ENCODE measurements at places on chromosomes 16 and 17.

GRCh38 chr17:41672153-41672552 lies 16.5 kb upstream of the EIF1 start:
- DNase-seq: no peak

DNA sequence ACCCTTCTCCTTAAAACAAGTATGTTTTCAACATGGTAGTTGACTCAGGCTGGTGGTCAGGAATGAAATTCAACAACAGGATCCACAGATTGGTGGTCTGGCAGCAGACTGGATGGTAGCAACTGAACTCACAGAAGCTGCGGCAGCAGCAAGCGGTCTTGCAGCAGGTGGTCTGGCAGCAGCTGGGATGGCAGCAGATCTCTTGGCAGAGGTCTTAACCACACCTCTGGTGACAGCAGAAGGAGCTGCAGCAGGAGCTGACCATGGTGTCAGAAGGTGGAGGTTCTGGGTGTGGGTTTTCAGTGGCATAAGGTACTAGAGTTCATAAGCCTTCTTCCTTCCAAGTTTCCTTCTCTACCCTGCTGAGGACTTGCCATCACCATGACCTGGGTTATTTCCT lies 2.2 kb upstream of the KRTAP4-1 start:
- DNase-seq: no peak

DNA sequence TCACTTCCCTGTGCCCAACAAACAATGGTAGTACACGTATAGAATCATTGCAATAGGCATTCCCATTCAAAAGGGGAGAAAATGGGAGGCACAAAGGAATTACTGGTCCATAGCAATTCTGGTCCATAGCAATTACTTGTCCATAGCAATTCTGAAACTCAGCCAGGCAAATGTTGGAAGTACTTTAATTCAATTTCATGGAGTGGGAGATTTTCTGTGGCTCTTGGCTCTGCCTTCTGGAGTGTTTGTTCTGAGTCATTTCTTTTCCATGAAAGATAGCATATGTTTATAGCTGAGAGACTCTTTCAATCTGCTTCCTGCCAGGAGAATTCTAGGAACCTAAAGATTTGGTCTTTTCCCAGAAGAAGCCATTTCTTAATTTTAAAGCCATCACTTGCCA lies 182.8 kb upstream of the ELAC2 start:
- no peak for DNase-seq

DNA sequence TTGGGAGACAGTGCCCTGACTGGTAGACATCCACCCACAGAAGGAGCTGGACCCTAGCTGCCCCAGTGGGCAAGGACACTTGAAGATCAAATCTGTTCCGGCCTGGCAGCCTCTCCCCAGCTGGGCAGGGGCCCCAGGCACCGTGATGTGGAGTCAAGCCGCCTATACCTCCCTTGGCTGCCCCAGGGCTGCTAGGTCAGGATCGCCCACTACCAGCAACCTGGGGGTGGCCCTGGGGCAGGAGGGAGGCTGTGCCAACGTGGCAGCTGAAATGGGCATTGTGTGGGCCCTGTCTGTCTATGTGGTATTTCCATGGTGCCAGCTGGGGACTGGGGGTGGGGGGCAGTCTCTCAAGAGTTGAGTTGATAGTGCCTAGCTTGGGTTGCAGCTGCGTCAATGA lies 941 bp downstream of the PDK2 start:
- DNase-seq: no peak

GRCh38 chr16:64238571-64238970 lies 883.3 kb downstream of the CDH11 start:
- DNase-seq: no peak

DNA sequence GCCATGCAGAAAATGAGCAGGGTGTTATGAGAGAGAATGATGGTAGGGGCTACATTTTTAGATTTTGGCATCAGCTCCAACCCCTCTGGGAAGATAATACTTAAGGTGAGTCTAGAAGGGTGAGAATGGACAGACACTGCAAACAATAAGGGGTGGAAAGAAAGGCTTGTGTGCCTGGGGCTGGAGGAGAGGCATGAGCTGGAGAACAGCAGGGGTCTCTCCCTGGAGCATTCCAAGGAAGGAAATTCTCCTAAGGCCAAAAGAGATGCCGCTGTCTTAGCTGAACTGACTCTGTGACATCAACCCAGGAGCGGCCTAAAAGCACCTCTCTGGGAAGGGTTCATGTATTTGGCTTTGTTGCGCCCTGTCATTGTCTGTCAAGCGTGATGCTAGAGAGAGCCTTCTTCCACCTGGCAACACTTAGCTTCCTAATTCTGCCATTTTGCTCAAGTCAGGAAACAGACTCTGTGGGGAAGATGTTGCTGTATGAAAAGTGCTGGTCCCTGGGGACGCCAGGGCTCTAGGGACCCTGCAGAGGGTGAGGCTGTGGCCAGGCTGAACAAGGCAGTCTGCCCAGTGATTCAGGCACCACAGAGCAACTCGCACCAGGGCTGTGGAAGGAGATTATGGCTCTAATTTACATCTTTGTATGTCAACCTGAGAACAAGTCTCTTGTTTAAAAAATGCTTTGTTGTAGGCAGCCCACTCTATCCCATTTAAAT lies 225.7 kb downstream of the CBLN1 start:
- no peak for DNase-seq

DNA sequence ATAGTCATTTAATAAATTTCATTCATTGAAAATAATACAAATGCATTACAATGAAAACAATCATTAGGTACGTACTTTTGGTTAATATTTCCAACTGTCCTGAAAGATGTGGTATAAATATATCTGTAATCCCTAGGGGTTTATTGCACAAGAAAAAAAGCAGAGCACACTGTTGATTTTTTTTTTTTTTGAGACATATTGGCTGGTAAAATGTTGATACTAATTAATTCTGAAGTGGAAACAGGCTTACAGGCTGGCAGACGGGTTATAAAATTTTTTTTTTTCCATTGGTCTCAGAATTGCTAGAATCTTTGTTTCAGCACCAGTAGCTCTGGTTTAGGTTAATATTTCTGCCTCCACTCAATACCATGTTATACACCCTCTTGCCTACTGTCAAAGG lies 193.6 kb downstream of the MAP2K6 start:
- DNase-seq: no peak

- no peak for DNase-seq
Observed at GRCh38 chr17:6995500-6996255, at the start of gene ALOX12. ALOX12 (plus strand) TSS chr17:6996049; CDS start chr17:6996118, 69 bp downstream.

DNA sequence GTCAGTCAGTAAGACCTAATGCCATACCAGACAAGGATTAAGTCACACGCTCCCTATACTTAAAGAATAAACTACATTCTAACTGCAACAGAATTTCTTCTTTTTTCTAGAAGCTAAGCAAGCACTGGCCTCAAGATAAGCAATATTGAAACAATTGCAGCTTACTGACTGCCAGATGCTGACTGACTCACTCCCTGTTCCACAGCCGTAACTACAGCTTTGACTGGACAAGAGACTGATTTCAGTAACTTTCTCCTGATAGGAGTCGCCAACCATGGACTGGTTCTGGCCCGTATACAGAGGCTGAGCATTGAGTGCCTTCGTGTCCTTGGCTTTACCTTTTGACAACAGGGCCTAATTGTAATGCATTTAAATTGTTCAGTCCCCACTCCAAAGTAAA lies 67.9 kb downstream of the TRIM37 start:
- no peak for DNase-seq

- DNase-seq: no peak
Observed at GRCh38 chr16:48537909-48538745, 71.9 kb downstream of the N4BP1 start.

- no peak for DNase-seq
Observed at GRCh38 chr17:79425686-79426085, 185.2 kb downstream of the RBFOX3 start.

- no peak for DNase-seq
Observed at GRCh38 chr16:85991856-85992255, 92.9 kb downstream of the IRF8 start.

GRCh38 chr16:71526111-71526631 lies at the start of gene CHST4:
CHST4 (plus strand) TSS chr16:71526426; CDS start chr16:71536678, 10,252 bp downstream.
- DNase-seq: peak; percentile 37

DNA sequence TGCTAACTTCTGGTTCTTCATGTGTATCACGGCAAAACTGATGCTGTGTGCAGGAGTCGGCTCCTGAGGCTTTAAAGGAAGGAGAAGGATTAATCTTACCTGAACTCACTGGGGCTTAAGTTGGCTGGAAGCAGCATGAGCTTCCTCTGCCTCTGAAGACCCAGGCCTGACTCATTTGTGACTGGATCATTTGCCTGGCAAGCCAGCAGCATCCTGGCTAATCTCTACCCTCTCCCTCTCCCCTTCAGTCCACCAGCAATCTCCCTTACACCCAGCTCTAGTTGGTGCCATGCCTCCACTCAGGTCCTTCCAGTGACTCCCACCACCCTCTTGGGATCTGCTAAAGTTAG lies 150.3 kb downstream of the IRX3 start:
- no peak for DNase-seq

GRCh38 chr16:58853854-58854791 lies 120.0 kb upstream of the GOT2 start:
- no peak for DNase-seq

DNA sequence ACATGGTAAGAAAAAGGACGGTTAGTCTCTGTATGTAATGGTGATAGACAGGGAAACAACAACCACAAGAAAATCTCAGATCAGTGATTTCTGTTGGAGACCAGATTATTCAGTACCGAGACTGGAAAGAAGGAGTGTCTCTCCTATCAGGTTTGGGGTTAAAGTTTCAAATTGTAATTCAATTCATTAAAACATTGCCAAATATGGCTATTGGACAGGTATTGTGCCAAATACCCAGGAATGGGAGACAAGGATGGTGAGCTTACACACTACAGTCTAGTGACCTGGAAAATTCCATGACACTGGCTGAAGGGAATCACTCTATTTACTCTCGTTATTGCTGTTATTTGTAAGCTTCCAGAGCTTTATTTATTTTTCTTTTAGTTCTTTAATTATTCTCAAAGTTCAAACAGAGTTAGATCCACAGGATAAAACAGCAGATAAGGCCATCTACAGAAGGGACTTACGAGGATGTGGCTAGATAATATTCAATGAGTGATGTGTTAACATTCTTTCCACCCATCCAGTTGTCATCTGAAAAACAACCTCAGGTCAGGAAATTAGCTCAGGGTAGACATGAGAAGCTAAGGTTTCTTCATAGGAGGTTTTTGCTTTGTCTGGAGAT lies 25.1 kb upstream of the MMD start:
- DNase-seq: no peak

- DNase-seq: no peak
Observed at GRCh38 chr17:66704858-66705520, 129.9 kb upstream of the CACNG5 start.

DNA sequence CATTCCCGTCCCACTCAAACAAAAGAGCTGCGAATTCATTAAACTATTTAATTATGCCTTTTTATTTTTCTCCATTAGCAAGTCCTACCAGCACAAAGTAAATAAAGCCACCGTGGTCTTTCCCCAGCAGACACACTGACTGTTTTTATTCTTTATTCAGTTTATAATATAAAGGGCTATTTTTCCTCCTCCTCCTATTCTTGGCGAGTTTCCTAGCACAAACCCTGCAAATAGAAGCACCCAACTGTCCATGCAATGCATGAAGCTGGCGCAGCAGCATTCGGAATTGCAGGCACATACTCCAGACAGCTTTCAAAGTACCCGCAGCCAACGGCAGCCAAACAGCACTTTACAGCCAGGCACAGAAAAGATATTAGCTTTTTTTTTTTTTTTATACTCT lies 583.4 kb upstream of the PSMD7 start:
- no peak for DNase-seq

DNA sequence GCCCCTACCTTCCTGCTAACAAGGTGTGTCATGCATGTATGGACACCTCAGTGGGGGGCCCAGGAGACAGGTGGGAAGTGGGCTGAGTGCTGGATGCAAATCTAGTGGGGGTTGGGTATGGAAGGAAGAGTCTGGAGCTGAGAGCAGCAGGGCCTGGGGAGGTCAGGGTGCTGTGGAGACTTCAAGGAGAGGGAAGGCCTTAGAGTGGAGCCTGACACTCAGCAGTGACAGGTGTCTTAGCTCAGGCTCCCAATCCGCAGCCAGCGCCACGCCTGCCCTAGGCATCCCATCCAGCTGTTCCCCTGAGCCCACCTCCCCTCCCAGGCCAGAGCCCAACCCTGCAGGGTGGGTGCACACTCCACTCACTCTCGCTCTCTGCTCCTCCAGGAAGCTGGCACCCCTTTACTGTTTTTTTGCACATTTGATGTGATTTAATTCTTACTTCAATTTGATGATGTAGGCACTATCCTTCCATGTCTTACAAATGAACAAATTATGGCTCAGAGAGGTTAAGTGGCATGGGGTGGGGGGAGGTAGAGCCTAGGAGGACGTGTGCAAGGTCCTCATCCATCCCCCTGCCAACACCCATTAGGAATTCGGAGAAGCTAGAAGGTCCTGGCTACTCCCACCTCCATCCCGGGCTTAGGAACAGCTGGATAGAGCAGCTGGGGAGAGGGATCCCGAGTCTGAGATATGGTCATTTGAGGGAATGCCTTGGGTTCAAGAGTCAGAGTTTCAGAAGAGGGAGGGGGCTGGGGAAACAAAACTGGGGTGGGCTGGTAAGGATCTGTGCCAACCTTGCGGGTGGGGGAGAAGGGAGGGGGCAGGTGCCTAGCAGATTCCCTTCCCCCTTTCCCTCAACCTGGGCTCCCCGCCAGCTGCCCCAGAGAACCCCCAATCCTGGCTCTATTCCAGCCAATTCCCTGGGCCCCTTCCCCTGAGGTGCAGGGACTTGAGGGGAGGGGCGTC lies 2.1 kb downstream of the FAM171A2 start:
- DNase-seq: no peak

GRCh38 chr17:20284022-20284421 lies 183.3 kb downstream of the LGALS9B start:
- DNase-seq: no peak

DNA sequence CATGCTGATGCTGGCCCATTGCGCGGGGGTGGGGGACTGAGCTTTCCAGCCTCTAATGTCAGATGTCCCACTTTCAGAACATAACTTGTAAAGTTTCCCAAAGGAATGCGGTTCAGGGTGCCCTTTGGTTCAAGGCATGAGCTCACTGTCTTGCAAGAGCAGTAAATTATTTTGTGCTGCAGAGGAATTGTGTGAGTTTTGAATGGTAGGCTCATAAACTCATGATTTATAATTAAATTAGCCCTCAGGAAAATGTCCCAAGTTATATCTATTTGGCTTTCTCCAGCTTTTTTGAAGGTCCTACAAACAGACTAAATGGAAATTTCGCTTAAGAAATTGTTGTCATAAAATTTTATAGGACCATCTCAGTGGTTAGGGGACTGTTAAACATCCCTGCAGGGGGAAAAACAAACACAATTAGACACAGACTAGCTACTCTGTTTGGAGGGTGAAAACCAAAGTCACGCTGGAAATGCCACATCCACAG lies 321.8 kb downstream of the HS3ST3B1 start:
- DNase-seq: no peak

DNA sequence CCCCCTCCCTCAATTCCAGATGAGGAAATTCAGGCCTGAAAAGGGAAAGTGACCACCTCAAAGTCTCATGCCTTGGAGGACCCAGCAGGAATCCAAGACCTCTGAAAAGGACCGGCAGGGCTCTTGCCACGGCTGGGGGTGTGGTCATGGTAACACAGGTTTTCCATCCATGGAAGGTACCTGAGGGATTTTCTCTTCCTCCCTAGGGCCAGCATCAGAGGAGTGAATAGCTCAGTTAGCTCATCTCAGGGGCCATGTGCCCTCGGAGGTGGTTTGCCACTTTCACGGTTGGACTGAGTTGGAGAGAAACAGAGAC lies 1.3 kb downstream of the CIITA start:
- no peak for DNase-seq

- DNase-seq: no peak
Observed at GRCh38 chr16:48123104-48123788, 32.5 kb downstream of the ABCC12 start.

- DNase-seq: no peak
Observed at GRCh38 chr17:45852535-45853297, 8.0 kb downstream of the SPPL2C start.
